ENCODE measurements at places on chromosomes 7 and 10.

DNA sequence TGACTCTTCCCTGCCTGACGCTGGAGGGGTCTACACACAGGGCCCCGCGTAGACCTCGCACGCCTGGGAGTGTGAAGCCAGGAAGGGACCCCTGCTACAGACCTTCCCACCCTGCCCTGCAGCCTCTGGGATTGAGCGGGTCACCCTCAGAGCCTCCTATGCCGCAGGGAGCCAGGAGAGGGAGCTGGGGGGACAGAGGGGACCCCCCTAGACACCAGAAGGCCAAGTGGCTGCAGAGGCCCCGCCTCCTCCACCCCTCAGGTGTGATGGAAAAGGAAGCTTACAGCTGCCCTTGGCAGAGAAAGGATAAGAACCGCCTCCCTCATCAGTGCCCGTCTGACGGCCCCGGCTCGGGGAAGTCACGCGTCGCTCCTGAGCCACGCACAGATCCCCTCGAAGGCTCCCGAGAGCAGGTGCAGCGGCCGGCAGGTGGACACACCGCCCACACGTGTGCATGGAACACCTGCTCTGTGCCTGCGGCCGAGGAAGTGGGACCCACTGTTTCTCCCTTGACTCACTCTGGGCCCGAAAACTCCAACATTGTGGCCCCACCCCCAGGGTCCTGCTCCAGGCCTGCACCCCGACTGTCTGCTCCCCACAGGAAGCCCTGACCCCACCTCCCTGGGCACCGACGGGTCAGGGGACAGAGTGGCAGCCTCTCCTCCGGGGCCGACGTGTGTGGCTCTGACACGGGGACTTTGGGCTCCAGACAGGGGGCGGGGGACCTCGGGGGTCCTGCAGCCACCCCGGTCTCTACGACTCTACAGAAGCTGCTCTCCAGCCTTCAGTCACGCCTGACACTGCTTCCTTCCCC is 73.3 kb downstream of the MICALL2 start:
- no peak for DNase-seq

DNA sequence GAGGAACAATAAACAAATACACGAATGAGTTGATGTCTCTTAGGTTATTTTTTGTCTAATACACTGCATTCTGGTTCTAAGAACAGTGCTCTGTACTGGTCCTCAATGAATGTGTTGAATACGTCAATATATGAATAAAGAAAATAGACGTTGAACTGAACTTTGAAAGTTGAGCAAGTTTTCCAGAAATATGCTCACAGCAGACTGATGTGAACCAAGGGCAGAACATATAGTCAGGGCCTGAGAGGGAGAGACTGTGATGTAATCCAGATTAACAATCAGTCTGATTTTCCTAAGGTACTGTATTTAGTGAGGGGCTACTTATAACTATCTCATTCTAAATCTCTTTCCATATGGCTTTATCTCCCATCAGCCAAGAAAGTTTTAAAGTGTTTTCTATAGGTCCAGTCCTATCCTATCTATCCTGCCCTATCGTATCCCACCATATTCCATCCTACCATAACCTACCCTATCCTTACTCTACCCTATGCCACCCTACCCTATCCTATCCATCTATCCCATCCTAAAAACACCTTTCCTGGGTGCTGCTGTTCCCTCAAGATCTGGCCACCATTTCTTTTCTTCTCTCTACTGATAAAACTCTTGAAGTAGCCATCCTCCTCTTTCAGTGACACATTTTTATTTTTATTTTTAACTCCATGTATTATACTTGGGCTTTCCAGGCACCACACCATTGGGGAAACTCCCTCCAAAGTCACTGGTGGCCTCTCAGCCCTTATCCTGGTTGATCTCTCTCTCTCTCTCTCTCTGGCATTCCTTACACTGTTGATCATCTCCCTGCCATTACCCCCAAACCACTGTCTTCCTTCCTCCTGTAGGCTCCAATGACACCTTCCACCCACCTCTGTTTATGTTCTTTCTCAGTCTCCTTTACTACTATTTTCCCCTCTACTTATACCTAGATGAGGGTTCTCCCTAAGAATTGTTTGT is 212.3 kb upstream of the SLC26A5 start:
- no peak for DNase-seq

GRCh38 chr7:131629217-131629882 is 72.9 kb upstream of the PODXL start:
- no peak for DNase-seq

DNA sequence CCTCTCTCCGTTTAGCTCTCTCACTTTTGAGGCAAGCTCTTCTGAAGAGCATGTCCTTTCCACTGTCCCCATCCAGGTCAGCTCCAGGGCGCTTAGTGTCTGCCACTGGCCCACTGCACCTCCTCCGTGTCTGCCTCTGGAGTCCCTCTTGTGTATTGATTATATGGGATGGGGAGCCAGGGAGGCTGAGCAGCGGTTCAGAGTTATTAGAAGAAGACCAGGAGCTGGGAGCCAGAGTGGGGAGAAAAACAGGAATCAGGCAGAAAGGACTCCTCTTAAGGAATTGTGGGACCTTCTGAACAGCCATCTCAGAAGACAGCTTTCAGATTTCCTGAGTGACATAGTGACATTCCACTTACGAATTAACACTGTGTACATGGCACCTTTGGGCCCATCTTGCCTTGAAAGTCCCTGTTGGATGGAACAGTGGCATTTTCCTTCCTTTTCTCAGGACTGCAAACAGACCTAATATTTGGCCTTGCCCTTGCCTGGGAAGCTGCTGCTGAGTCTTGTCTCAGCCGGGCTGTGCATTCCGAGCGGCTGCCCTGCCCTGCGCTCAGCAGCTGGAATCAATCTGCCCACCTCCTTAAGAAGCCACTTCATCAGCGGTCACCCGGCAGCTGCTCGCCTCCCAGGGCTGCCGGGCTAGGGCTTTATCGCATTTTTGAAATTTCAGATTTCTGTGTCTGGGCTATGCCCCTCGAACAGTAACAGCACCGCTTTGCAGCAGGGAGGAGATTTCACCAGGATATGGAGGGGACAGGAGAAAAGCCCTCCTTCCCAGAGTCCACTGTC is 81.1 kb upstream of the PRKG1 start:
- DNase-seq: no peak

DNA sequence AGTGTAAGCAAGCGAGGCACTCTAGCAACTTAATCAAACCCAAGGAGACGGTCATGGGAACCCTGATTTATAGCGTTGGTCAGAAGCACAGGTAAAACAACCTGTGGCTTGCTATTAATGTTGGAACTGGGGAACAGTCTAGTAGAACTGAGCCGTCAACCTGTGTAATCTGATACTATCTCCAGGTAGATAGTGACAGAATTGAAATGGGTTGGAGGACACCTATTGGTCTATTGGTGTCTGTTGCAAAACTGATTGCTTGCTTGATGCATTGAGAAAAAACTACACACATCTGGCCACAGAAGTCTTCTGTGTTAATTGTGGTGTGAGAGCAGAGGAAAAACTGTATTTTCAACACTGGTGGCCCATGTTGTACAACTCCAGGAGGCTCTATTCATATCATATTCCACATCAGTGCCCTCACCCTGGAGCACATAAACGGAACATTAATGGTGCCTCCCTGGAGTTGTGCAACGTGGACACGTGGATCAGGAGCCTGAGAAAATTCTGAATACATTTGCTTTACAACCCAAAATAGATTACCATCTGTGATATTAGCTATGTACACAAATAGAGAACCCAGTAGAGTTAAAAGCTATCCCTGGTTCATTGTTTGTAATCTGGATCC is 112.2 kb downstream of the MYO3A start:
- no peak for DNase-seq

DNA sequence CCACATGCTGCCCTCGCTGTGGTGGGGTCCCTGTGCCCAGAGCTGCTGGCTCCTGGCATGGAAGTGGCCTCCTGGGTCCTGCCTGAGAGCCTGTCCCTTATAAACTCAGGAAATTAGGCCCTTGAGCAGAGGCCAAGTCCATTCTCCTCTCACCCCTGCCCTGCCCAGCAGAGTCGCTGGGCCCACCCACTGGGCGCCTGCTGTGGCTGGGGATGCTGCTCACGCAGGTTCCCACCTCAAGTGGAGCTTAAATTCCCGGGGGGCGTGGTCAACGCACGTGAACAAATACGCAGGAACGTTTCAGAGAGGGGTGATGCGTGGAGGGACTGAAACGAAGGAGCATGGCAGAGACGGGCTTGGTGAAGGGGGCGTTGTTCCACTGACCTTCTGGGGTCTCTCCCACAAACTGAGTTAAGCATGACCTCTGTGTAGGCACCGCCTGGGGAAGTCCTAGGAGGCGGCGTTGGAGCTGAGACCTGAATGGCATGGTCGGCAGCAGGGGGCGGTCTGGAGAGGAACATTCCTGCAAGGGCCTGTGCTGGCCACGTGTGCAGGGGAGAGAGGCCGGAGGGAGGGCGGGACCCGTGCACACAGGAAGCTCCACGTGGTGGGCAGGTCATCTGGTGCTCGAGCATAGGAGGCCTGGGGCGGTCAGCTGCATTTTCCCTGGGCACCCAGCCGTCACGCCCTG is 27.9 kb downstream of the FAM20C start:
- no peak for DNase-seq

- DNase-seq: no peak
These were observed 260.8 kb downstream of the SKAP2 start for GRCh38 chr7:26603631-26604030.

DNA sequence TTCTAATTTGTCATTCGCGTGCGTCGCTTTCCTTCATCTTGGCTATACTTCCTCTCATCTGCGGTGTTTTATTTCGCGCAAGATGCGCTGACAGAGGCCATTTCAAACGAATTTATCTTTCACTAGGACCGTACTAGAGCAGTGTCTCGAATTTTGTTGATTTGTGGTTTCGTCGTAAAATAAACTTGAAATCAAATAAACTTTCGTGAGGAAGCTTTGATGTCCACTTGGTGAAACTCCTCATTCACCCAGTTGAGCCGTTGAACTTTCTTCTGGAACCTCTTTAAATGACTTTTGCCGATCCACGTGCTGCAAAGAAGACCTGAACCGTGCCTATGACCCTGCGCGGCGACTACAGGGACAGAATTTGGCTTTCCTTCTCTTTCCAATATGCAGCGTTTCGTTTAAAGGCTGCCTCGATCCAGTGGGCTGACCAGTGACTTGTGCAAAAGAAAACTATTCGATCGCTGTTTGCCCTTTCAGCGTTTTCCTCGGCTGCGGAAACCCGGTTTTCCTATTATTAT is 163.9 kb upstream of the PPP1R3A start:
- DNase-seq: no peak

DNA sequence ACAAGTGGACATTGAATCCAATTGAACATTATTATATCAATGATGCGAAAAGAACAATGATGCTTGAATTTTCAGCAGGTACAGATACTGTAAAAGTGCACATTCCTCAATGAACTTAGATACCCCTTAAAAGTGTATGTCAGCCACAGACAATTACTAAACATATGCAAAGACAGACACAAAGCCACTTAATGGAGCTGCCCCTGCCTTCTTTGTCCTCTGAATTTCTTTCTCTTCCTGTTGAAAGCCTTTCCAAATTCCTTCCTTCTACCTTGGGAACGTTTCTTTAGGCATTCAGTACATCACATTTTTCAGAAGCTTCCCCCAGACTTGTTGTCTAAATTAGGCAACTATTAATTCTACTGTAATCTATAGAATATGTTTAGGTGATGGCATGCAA is 706.8 kb upstream of the MBL2 start:
- DNase-seq: no peak

GRCh38 chr10:78579995-78580394 is 488.8 kb upstream of the ZMIZ1 start:
- DNase-seq: no peak

GRCh38 chr10:3682745-3683144 is 102.3 kb downstream of the KLF6 start:
- DNase-seq: no peak

GRCh38 chr7:16795624-16796023 is 9.2 kb downstream of the AGR2 start:
- DNase-seq: no peak

DNA sequence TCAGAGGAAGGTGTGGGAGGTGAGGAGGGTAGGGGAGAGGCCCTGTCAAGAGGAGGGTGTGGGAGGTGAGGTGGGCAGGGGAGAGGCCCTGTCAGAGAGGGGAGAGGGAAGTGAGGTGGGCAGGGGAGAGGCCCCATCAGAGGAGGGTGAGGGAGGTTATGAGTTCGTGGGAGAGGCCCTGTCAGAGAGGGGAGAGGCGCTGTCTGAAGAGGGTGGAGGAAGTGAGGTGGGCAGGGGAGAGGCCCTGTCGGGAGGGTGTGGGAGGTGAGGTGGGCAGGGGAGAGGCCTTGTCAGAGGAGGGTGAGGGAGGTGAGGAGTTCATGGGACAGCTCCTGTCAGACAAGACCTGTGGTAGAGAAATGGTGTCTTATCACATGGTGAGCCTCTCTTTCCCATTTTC is 74.4 kb downstream of the INPP5A start:
- DNase-seq: no peak

- no peak for DNase-seq
These were observed 82.2 kb downstream of the JCAD start for GRCh38 chr10:29977171-29977570.

GRCh38 chr10:35191523-35191922 is 64.9 kb downstream of the CREM start:
- DNase-seq: no peak

GRCh38 chr7:26083113-26083512 is 68.9 kb upstream of the NFE2L3 start:
- no peak for DNase-seq

DNA sequence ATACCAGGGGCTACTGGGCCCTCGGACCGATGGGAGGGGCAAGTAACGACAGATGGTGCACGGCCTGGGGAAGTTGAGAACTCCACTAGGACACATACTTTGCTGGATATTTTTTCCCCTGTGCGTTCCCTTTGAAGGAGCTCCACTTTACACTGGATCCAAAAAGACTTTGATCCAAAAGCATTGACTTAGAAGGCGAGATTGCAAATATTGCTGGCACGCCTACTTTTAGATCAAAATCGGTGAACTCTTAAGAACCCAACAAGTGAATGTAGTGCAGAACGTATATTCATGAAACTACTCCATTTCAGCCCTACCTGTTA is 436 bp upstream of the SLC25A13 start:
- no peak for DNase-seq

DNA sequence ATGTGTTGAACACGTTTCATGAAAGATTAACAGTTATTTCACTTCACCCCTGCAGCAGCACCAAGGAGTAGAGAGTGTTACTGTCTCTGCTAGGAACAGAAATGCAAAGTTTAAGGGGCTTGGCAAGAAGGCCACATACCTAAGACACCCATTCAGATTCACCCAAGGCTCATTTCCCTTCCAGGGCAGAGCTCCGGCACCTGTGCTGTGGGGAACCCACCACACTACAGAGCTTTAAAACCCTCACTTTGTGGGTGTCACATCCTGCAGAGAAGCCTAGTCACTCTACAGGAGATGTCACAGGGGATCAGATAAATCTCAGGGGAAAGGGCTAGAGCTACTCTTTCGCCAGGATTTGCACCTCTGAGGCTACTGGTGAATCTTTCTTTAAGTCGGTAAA is 176.1 kb upstream of the KLF6 start:
- no peak for DNase-seq

DNA sequence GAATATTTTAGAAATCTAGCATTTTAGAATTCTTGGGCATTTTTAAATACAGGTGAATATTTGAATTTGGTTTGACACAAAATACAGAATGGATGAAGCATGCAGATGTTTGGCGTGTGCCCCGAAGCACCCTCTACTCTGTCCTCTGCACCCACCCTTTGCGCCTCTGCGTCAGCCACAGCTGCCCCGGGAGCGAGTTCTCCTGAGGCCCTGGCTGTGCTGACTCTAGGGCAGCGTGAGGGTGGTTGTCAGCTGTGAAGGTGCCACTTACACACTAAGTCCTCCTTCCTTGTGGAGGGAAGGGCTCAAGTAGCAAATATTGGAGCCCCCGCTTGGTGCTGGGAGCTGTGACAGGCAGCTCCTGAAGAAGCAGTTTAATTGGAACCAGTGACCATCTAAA is 48.4 kb downstream of the DAGLB start:
- DNase-seq: no peak

GRCh38 chr7:77269360-77270093 is 69.9 kb upstream of the FGL2 start:
- DNase-seq: no peak
